NCI-H510A treated with DMSO at 0.1 percent for 48 hours (cell line): ENCODE measurements at places on chromosomes 12 and 14.
A peak's percentile ranks its signal among the peaks of the same experiment; 100 is the strongest.

DNA sequence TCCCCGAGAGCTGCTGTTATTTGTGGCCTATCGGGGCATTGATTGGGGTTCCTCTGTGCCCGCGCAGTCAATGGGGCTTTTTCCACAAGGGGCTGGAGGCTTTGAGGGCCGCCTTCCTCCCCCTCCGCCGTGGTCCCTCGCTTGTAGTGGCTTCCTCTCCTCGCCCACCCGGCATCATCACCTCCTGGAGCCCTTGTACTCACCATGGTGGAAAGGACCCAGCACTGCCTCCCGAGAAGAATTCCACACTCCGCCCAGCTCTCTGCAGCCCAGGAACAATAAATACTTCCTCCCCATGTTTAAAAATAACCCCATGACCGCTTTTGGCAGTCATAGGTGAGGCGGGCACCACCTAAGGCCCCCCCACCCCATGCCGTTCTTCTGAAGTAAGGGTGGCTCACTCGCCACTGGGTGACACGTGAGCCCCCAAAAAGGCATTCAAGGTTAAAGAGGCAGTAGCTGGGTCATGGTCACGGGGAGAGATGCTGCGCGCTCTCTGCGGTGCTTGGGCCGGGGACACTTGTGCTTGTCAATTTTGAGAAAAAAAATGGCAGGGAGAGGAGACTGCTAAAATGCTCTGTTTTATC is at the start of gene MYL2:
MYL2 (minus strand) TSS at position 256 of the 587 bp plus-strand sequence; CDS start at position 206, 50 bp downstream.
- no peak for DNase-seq

DNA sequence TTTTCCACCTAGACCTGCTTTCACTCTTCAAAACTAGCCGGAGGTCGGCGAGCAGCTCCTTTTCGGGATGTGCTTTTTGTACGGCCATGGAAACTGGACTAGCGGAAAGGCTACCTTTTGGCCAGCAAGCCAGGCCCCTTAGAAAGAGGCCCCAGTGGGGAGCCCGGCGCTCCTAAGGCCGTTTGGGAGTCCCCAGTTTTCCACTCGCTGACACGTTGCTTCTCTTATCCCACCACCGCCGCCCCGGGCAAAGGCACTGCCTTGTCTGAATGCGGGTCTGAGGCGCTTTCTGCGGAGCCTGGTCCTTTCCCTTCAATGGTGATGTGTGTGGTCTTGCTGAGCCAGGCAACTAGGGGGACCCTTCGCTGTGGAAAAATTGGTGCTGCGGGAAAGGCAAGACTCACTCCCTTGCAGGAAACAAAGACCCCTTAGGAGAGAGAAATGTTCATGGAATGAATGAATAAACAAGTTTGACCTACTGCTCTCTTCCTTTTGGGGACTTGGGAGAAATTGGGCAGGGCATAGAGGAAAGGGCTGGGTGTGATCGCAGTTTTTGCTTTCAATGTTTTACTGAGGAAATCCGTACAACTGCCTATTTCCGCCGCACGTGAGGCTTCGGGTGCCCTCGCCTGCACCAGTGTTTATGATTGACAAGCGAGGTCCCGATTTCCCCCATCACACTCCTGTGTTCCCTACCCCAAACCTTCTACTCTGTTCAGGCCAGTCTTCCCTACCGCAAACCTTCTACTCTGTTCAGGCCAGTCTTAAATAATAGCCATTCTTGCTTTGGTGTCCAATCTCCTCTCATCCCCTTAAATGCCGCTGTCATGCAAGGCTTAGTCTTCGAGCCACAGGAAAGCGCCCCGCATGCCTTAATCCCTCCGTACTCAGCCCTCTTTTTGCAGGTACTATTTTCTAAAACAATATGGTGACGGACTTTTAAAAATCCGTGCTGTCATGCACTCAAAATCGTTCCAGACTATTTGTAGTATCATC is 1.0 kb upstream of the SLC38A2 start:
- DNase-seq: peak; percentile 46

DNA sequence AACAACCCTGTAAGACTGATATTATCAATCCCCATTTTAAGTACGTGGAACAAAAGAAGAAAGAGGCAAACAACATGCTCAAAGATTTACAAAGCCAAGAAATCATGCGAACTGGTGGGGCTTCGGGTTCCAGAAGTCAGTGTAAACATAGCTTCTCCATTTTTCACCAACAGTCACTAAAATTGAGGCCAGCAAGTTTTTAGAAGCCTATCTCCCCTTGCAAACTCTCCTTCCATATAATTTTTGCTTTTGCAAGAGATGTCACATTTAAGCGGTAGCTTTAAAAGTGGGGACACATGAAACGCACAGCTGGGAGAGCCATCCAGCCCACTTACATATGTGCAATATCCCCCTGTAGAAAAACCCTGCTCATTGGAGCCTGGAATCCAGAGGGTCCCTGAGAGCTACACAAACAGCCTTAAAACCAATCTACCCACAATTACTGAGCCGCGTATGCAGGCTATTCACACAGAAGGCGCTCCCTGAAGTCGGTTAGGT is 797 bp downstream of the SLC11A2 start:
- DNase-seq: no peak

- DNase-seq: no peak
Observed at GRCh38 chr14:29240066-29240465, 473.5 kb downstream of the FOXG1 start.

GRCh38 chr12:132106921-132107320 is 37.2 kb downstream of the DDX51 start:
- DNase-seq: no peak
